ENCODE measurements at places on chromosomes 2 and 18.

- H3K4me3 ChIP-seq = no peak overlapping the region
- H3K36me3 ChIP-seq = no peaks in the 10 kb centered on the region
- H3K27ac ChIP-seq = no peak overlapping the region
- H3K27me3 ChIP-seq = no peaks in the 10 kb centered on the region
These were observed 312.2 kb downstream of the LRATD1 start for GRCh38 chr2:14944562-14945346.

GRCh38 chr18:49666045-49666775, 104.4 kb downstream of the LIPG start:
- no peak for DNase-seq
- H3K27ac ChIP-seq = no peak overlapping the region
- H3K36me3 ChIP-seq = no peaks in the 10 kb centered on the region
- no peaks in the 10 kb centered on the region for H3K27me3 ChIP-seq
- H3K4me3 ChIP-seq = no peak overlapping the region

GRCh38 chr2:124610866-124611265, 585.8 kb downstream of the CNTNAP5 start:
- H3K27ac ChIP-seq = no peak overlapping the region
- no peak overlapping the region for H3K4me3 ChIP-seq

DNA sequence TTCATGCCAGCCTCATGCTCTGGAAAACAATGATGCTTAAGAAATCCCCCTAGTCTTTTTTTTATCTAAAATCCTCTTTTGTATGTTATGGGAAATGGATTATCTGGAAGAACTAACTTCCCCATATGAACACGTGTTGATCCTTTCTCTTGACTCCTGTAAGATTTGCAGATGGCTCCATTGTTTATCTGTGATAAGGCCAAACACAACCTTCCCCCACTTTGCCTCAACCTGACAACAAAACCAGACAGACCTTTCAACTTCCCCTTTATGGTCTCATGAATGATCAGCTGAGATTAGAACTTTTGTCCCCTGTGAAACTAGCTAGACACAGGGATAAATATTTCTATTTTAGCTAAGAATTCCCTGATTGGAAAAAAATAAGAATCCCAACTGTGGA, 828.0 kb upstream of the CDH2 start:
- H3K4me3 ChIP-seq = no peak overlapping the region
- no peaks in the 10 kb centered on the region for H3K4me1 ChIP-seq
- DNase-seq = no peak
- no peaks in the 10 kb centered on the region for H3K36me3 ChIP-seq
- no peak overlapping the region for H3K27ac ChIP-seq
- H3K27me3 ChIP-seq = no peaks in the 10 kb centered on the region

- no peaks in the 10 kb centered on the region for H3K36me3 ChIP-seq
- no peak overlapping the region for H3K4me3 ChIP-seq
- H3K27me3 ChIP-seq = no peaks in the 10 kb centered on the region
- H3K4me1 ChIP-seq = no peaks in the 10 kb centered on the region
- peak; percentile 41 for DNase-seq
These were observed 186.1 kb downstream of the TWIST2 start for GRCh38 chr2:239033801-239034560.

All from left lung (tissue), 14 donors.